Activated CD4-positive, alpha-beta T cell treated with anti-CD3 and anti-CD28 coated beads, Interleukin-2, Interleukin-6, amounts not matched to agents 100 ng/mL and 50 ng/mL, durations not matched to agents 16 hours and 8 hours (primary cell): ENCODE measurements at places on chromosomes 7 and 10.
A peak's percentile ranks its signal among the peaks of the same experiment; 100 is the strongest.

DNA sequence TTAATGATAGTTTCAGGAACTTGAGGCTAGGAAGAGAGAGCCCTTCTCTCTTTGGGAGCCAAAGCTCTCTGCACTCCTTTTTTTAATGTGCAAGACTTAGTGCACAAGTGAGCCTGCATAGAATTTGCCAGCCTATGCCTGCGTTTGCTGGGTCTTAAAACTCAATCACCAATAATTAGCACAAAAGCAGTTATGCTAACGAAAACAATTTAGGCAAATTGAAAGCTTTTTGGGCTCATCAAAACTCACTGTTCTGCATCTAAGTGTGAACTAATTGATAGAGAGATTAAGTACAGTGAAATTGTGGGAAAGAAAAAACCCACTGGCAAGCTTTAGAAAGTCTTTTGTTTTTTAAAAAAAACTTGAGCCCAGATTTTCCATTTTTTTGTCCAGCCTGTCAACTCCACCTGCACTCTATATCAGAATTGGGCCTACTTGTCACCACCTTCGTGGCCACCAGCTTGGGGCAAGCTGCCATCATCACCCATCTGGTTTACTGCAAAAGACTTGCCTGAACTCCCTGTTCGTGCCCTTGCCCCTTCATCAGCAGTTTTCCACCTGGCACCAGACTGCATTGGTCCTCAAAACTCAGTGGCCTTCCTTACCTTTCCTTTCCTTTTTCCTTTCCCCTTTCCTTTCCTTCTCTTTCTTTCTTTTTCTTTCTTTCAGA, 37.8 kb downstream of the CRHR2 start:
- DNase-seq, result no peak

GRCh38 chr10:66822801-66823200, 103.0 kb upstream of the LRRTM3 start:
- no peak for DNase-seq

GRCh38 chr10:86263907-86264306, 102.7 kb downstream of the GRID1 start:
- no peak for DNase-seq

GRCh38 chr7:128120116-128120515, 88.9 kb upstream of the LRRC4 start:
- no peak for DNase-seq

GRCh38 chr10:76350583-76350982, 919.2 kb downstream of the LRMDA start:
- no peak for DNase-seq

- no peak for DNase-seq
Observed at GRCh38 chr7:100991631-100992030, 22.3 kb downstream of the MUC12 start.

- DNase-seq, result peak; percentile 5
Observed at GRCh38 chr7:128010391-128011127, 20.7 kb downstream of the LRRC4 start.

- no peak for DNase-seq
Observed at GRCh38 chr10:15485027-15485426, 113.9 kb upstream of the FAM171A1 start.

GRCh38 chr7:138460176-138460648, at the start of gene TRIM24:
TSS of gene TRIM24 (plus strand) at chr7:138460259. CDS start at chr7:138460549, 290 bp downstream.
- DNase-seq, result no peak

DNA sequence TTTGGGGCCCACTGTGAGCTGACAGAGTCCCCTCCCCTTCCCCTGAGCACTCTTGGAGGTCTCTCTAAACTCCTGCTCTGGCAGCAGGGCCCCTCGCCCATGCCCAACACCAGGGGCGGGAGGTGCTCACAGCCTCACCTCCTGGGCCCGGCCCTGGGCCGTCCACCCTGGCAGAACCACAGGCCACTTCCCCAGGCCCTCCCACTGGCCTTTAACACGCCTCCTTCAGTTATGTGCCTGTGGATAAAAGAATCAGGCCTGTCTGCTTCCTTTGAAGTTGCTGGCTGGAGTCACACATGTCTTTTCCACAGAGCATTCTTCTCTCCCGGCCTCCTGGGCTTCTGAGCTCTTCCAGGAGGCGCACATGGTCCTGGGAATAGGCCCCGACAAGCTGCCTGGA, 10.2 kb downstream of the MYL10 start:
- DNase-seq, result no peak

DNA sequence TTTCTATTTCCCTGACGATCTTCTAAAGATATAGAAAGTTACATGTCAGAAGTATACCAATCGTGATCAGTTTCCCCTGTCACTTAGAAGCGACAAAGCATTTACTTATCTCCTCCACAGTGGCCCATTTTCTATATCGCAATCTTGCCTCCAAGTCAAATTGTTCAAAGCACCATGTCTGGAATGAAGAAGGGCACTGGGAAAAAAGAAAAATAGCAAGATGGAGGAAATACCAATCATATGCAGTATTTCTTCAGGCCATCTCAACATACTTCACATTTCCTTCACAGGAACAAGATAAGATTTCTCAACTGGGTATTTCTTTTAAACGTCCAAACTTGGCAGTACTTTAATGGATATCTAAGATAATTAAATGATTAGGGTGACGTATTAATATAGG, 63.3 kb upstream of the IL6 start:
- DNase-seq, result no peak

- DNase-seq, result peak; percentile 69
Observed at GRCh38 chr10:114925587-114926586, 12.1 kb upstream of the TRUB1 start.

DNA sequence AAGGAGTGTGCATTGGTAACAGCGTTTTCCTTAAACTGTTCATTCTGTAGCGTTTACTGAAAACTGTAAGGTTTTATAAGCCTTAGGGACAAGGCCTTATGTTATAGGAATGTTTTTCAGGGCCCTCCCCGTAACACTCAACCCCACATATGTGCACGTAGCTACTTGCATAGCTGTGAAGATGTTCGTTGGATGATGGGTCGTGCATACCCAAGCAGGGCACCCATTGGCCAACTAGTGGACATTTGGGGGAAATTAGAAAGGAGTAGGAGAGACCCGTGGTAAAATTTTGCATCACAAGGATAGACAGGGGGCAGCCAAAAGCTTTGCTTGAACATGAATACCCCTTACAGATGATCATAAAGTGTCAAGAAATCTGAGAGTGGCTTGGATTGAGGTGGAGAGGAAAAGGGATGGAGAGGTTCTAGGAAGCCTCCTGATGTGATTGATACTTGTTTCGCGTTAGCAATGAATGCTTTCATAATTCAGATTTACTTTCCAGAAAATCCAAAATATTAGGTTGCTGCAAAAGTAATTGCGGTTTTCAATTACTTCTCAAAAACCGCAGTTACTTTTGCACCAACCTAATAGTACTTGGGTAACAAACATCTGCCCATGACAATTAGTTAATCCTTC, 878 bp downstream of the SEC61A2 start:
- DNase-seq, result peak; percentile 78

- DNase-seq, result no peak
Observed at GRCh38 chr10:29828956-29829355, 194.2 kb upstream of the SVIL start.

- peak; percentile 65 for DNase-seq
Observed at GRCh38 chr7:43700059-43700501, 29.2 kb downstream of the COA1 start.

DNA sequence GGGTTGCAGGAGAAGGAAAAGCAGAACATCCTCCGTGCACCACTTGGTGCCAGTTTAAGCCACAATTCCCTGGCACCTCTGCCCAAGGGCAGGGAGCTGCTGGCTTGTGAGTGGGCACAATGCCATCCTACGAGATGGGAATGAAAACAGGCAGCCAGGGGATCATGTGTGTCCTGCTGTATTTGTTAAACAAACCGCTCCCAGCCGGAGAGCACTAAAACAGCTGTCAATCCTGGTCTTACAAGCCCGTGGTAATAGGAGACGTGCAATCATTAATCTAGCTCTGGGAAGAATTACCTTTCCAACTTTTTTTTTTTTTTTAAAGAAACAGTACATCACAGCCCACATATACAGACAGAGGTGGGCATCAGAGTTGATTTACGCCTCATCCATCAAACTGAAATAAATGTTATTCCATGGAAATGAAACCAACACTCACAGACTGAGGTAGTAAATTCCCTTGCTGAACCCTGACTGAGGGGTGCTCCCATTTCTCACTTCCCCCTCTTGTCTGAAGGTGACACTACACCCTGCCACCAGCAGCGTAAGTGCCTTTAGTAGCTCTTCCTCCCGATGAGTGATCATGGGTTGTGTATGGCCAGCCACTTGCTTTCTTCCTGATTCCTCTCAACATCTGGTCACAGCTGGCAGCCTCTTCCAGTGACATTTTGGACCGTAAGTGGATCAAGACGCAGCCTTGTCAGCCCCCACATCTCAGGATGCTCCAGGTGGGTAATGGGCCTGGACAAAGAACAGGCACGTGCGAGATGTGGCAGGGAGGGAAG, 143.8 kb downstream of the TEX36 start:
- no peak for DNase-seq

- no peak for DNase-seq
Observed at GRCh38 chr7:156021471-156021870, 209.2 kb upstream of the SHH start.

GRCh38 chr7:110283056-110283455, 807.9 kb upstream of the LRRN3 start:
- DNase-seq, result no peak

DNA sequence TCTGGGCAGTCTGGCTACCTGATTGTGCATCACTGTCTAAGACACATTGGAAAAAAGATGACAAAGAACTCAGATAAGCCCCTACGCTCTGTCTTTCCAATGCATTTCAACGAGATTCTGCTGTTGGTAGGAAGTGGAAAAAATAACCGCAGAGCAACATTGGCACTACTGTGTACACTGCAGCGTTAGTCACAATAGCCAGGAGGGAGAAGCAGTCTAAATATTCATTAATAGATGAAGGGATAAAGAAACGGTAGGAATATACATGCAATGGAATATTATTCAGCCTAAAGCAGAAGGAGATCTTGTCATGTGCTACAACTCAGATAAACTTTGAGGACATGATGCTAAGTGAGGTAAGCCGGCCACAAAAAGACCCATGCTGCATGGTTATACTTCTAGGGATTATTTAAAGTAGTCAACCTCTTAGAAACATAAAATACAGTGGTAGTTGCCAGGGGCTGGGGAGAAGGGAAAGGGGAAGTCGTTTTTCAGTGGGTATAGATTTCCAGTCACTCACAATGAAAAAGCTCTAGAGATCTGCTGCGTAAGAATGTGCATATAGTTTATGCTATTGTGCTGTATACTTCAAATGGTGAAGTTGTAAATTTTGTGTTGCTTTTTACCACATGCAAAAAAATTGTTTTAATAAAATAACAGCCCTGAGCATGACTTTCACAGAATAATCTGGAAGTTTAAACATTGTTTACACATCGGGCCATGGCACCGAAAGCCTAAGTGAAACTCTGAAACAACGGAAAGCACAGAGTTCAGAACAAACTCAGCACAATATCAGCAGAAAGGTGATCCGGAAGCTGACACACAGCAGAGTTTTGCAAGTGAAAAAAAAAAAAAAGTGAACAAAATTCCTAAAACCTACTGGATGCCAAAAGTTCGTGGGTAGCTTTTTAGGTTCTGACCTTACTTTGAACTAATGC, 40.1 kb downstream of the ELMO1 start:
- DNase-seq, result peak; percentile 62

DNA sequence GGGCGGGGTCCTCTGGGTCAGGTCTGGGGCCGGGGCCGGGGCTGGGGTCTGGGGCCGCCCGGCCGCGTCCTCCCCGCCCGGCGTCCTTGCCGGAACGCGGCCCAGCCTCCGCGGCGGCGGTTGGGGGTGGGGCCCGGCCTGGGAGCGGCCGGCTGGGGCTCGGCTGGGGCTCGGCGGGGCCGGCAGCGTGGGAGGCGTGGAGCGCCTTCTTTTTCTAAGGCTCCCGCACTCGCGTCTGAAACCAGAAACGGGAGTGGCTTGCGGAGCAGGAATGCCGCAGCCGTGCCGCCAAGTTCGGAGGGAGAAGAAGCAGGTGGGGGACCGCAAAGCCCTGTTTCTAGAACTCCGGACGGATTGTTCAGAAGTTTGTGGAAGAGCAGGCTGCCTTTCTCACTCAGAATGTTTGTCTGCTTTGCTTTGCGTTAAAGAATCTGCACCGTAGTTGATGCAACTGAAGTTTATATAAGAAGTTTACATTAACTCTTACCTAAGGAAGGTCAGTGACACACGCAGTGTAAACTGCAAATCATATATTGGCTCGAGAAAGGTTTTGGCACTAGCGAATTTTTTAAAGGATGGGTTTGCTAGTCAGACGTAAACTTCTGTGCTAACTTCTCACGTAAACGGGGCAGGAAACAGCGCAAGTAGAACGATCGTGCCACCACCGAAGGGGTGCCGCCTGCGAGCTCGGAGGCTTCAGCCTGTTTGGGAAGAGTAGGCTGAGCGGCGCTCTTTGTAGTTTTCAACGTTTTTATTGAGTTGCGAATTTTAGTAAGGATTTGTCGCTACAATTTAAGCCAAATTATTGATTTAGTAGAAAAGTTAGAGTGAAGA, 729 bp downstream of the DNAJB6 start:
- DNase-seq, result peak; percentile 72

DNA sequence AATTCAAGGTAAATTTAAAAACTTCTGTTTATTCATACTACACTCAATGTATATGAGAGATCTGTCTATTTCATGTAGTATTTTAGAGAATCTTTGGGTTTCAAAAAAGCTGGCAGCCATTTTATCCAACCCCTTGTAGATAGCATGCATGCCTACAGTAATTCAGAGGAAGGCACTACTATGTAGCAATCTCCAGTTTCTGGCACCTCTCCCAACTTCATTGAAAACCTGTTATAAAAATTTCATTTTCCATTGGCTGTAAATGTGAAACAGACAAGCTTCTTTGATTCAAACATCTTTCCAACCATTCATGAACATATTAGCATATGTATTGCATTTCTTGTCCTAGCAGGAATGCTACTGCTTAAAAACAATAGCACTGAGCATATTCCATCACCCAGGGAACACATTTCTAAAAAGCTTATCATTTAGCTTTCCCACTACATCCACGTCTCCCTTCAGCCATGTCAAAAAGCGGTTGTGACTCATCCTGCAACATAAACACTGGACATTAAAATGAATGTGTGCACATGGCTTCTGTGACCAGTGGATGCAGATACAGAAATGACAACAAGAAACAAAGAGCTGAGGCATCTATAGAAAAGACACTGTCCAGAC, 330.4 kb upstream of the AOAH start:
- no peak for DNase-seq

- no peak for DNase-seq
Observed at GRCh38 chr10:124693396-124693795, 50.8 kb downstream of the FAM53B start.

- no peak for DNase-seq
Observed at GRCh38 chr10:71829171-71829570, 21.9 kb downstream of the PSAP start.

GRCh38 chr10:34558093-34558583, 257.0 kb downstream of the PARD3 start:
- no peak for DNase-seq

DNA sequence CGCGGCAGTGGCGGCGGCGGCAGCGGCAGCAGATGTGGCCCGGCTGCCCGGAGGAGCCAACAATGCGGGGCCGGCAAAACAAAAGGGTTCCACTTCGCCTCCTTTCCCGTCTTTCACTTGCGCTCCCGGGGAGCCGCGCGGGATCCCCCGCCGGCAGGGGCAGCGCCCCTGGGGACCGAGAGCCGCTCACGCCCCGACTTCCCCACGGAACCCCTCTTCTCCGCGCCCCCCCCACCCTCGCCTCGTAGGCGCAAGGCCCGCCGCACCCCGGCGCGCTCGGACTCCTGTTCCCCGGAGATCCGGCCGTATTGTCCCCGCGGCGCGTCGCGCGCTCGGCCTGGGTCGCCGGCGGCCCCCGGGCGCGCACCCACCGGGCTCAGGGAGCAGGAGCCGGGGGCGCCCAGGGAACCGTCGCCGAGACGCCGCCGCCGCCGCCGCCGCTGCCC, 854 bp downstream of the CTBP2 start:
- no peak for DNase-seq

- DNase-seq, result no peak
Observed at GRCh38 chr10:101208543-101208942, 20.7 kb downstream of the LBX1 start.
